Activated T-cell treated with anti-CD3 and anti-CD28 coated beads, Interleukin-2, amount 50 U/mL, for 72 hours (primary cell): ENCODE measurements at places on chromosomes 13 and 19. TPM values are rescaled to one million over a fixed set of nuclear protein-coding genes. Genes with fewer than 3 reads are reported as not detected.

Gene PGLYRP2
- total RNA-seq = 0.21 TPM

Gene C1QTNF9
- 0.14 TPM for total RNA-seq

Gene ANGPTL4
- total RNA-seq = 5.0 TPM

Gene DGKH
- total RNA-seq = 15.3 TPM

Gene PSPN
- total RNA-seq = 3.1 TPM

Gene IRGC
- not detected for total RNA-seq

Gene FCHO1
- 70.8 TPM for total RNA-seq

Gene CKM
- total RNA-seq = not detected

Gene SERP2
- total RNA-seq = 3.6 TPM

Gene PDE4C
- total RNA-seq = 0.10 TPM

Gene PABPC3
- 0.58 TPM for total RNA-seq

Gene SBK3
- not detected for total RNA-seq

Gene CILP2
- 0.86 TPM for total RNA-seq

Gene CCDC169
- 0.70 TPM for total RNA-seq

Gene ZNF576
- total RNA-seq = 10.0 TPM

Gene SPRED3
- total RNA-seq = 4.2 TPM

Gene APOE
- total RNA-seq = 2.1 TPM

Gene ZNF878
- 0.55 TPM for total RNA-seq

Gene CLEC11A
- 2.0 TPM for total RNA-seq

Gene ZNF221
- 3.4 TPM for total RNA-seq

Gene ZNF709
- 3.6 TPM for total RNA-seq

Gene PSG1
- not detected for total RNA-seq

Gene COX7A1
- total RNA-seq = not detected

Gene STAP2
- total RNA-seq = 10.0 TPM

Gene TOMM40
- 53.0 TPM for total RNA-seq

Gene ZSCAN1
- not detected for total RNA-seq

Gene KLHL1
- total RNA-seq = not detected

Gene ZSWIM9
- total RNA-seq = 10.6 TPM

Gene CPAMD8
- total RNA-seq = 0.43 TPM

Gene C19orf85
- not detected for total RNA-seq

Gene LGALS13
- not detected for total RNA-seq

Gene CEACAM5
- not detected for total RNA-seq

Gene TEX101
- not detected for total RNA-seq

Gene LILRB4
- total RNA-seq = not detected

Gene POLR1G
- total RNA-seq = 4.9 TPM

Gene EXOC3L2
- total RNA-seq = not detected

Gene SBNO2
- 142 TPM for total RNA-seq

Gene ZNF543
- total RNA-seq = 8.4 TPM

Gene ADGRE3
- total RNA-seq = not detected

Gene ZNF729
- total RNA-seq = not detected

Gene ZNF585A
- total RNA-seq = 17.5 TPM

Gene TRPM4
- 1.5 TPM for total RNA-seq

Gene ZNF442
- 3.1 TPM for total RNA-seq

Gene ATP8A2
- total RNA-seq = 0.74 TPM

Gene RTBDN
- not detected for total RNA-seq

Gene FDX2
- total RNA-seq = 13.0 TPM

Gene ADGRE1
- 14.3 TPM for total RNA-seq

Gene ZNF587B
- total RNA-seq = 18.0 TPM

Gene FAAP24
- total RNA-seq = 15.3 TPM

Gene S1PR5
- total RNA-seq = 1.8 TPM

Gene F2RL3
- total RNA-seq = not detected
